Cortex of kidney (tissue), 1 donor: ENCODE measurements at places on chromosomes 11 and 22.

DNA sequence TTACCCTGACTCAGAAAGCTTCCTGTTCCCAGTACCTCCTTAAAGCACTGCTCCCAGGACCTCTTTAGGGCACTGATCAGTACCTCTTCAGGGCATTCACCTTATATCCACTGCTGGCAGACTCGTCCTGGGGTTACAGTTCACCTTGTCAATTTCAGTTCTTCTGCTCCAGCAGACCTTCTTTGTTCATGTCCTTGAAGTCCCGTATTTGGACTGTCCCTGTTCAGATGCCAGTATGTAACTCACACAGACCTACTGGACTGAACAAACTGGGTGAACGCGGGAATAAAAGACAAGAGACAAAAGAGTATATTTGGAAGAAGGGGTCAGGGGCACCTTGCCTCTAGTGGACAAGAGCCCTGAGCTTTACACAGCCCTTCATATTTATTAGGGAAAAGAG is 31.8 kb upstream of the NCAM1 start:
- DNase-seq: no peak

GRCh38 chr22:49934160-49934890 is 15.9 kb downstream of the CRELD2 start:
- DNase-seq: no peak

DNA sequence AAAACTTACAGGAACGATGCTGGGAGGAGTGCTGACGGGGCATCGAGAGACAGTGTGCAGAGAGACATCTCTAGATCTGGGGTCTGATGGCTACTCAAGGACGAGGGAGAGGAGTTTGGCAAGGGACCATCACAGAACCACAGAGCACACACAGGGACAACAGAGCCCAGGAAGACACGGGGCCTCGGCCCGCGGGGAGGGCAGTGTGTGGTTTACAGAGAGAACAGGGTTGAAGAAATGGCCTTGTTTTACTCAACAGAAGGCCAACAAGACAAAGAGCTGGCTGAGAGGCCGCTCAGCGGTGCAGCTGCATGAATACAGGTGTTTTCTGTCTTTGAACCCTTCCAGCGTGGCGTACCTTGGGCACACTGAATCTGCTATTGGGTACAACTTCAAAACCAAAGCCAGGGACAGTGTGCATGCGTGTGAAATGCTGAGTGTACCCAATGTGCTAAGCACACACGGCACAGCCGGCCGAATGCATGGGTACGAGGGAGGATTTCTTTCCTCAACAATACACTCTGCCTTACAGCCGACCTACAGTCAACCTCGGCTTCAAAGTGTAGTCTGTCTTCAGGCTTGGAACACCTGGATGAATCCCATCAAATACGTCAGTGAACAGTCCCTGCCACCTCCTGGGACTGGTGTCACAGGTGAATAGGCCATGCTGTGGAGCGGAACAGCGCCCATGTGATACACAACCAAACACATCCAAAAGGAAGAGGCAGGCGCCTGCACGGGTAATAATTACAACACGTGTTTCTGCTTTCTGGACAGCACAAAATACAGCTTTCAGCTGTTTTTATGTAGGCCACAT is 20.7 kb upstream of the BID start:
- DNase-seq: no peak

DNA sequence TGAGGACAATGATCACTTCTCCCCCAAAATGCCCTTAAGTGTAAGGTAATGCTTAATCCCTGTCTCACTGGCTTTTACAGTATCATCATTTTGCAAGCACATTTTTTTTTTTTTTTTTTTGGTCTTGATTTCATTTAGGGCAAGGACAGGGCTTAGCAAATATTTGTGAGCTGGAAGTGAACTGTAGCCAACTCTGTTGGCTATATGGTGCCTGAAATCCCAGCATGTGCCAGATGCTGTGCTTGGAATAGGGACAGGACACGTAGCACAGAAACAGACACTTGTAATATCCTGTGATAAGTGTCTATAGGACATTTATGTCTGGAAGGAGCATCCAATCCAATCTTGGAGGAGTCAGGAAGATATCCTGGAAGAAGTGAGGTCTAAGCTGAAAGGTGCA is 198.3 kb downstream of the NAV2 start:
- DNase-seq: no peak

- DNase-seq: no peak
Measured at GRCh38 chr22:20315337-20316216, 4.3 kb downstream of the DGCR6L start.

- DNase-seq: no peak
Measured at GRCh38 chr11:86117712-86118063, 48.8 kb upstream of the PICALM start.

DNA sequence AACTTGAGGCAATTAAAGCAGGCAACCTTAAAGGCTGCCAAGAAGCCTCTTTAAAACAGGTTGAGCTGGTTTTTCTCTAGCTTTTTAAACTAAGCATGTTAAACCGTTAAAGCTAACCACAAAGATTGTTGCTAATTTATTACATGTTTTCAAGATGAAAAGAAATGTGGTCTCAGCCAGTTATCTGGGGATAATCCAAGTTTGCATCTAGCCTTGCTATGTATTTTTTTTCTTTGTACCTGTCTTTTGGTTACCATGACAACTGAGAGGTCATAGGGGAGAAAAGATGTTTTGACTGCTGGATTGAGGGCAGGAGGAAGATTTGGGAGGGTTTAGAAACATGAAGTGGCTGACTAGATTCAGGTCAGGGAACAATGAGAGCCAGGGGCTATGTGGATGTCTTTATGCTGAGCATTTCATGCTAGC is 19.2 kb upstream of the PGM2L1 start:
- DNase-seq: no peak

- no peak for DNase-seq
Measured at GRCh38 chr22:50425179-50425916, 49.5 kb downstream of the SBF1 start.

- DNase-seq: no peak
Measured at GRCh38 chr11:108388576-108388975, 78.8 kb downstream of the C11orf65 start.

- DNase-seq: no peak
Measured at GRCh38 chr11:2748814-2749554, 49.2 kb upstream of the KCNQ1OT1 start.

GRCh38 chr11:127066401-127067090 is 66.0 kb upstream of the KIRREL3 start:
- no peak for DNase-seq

- DNase-seq: no peak
Measured at GRCh38 chr11:63906585-63906984, 10.4 kb downstream of the RCOR2 start.

DNA sequence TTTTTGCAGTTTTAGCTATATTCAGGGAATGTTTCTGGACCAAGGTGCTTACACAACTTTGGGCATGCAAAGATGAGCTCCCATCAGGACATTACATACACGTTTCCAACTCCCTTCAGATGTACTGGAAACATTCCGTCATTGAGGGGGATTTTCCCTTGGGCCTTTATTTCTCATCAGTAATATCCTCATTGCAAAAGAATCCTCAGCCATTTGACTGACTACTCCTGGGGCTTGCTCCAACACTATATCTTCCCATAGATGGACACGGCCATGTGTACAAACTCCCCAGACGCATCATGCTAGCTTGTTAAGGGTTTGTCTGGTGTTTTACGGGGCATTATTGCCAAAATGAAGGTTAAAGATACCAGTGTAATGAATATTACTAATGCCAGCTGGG is 59.3 kb upstream of the NUP160 start:
- no peak for DNase-seq

- no peak for DNase-seq
Measured at GRCh38 chr11:18731949-18732821, 6.2 kb upstream of the IGSF22 start.

GRCh38 chr11:121661880-121662486 is 209.2 kb upstream of the SORL1-AS1 start:
- DNase-seq: no peak

DNA sequence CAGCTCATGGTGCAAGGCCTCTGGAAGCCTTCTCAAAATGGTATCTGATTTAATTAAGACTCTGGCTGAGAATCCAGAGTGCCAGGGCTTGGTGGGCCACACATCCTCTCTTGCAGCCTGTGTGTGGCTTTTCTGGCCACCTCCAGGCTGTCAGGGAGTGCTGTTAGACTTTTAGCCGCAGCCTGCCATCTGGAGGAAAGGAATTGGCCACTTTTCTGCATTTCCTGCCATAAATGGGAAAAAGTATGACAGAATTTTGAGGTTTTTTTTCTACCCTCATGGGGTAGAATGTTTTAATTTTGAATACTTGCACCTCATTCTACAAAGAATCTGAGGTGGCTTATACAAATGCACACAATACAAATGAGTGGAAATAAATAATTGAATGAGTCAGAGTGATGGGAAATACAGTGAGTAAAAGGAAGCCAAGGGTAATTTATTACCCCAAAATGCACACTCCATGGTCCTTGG is 218.4 kb downstream of the ADAMTS15 start:
- DNase-seq: no peak

- DNase-seq: no peak
Measured at GRCh38 chr11:124752471-124753102, 532 bp upstream of the VSIG2 start.

GRCh38 chr22:38706101-38706900 is 557 bp downstream of the GTPBP1 start:
- DNase-seq: no peak

DNA sequence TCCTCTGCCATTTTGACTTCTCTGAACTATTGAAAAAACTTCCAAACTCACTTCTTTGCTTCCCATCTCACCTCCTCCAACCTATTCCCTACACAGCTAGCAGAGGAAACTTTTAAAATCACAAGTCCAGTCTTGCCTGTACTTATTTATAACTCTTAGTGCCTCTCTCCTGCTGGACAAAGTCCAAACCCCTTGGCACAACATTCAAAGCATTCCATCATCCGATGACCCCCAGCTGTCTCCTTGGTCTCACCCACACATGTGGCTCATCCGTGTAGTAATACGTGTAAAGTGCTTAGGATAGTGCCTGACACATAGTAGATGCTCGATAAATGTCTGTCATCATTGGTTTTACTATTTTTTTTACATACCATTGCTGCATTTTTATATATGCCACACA is 101.4 kb downstream of the PARVA start:
- DNase-seq: no peak

DNA sequence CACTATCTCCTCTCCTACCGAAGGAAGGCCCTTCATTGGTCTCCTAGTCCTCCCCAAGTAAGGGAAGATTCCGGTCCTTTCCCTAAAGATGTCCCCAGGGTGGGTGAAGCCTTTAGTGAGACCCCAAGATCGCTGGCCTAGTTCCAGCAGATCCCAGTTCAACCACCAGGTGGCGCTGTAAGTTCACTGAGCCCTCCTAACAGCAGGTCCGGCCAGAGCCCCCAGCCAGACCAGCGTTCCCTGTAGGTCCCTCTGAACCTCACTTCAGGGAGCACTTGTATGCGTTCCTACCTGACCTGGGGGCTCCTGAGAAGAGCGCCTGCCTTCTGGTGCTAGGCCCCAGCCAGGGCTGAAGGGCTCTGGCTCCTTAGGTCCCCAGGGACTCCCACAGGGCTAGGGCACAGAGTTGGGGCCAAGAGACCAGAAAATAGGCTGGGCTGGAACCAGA is 38.1 kb downstream of the LMO1 start:
- DNase-seq: no peak

- no peak for DNase-seq
Measured at GRCh38 chr11:31957674-31958073, 133.2 kb upstream of the RCN1 start.

DNA sequence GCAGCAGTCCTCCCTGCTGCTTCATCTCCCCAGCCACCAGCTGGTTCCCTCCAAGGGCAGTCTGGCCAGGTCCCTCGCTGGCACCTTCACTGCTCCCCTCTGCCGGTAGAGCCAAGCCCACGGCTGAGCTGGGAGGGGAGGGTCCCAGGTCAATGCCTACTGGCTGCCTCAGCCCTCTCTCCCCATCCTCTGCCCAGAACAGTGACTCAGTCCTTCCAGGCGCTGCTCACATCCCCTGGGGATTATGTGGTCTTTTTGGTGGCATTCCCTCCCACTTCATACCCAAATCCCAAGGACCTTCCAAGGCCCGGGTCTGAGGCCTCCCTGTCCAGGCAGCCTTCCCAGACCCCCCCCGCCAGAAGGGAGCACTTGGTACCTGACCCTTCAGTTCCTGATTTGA is 44.9 kb downstream of the WNT7B start:
- no peak for DNase-seq

DNA sequence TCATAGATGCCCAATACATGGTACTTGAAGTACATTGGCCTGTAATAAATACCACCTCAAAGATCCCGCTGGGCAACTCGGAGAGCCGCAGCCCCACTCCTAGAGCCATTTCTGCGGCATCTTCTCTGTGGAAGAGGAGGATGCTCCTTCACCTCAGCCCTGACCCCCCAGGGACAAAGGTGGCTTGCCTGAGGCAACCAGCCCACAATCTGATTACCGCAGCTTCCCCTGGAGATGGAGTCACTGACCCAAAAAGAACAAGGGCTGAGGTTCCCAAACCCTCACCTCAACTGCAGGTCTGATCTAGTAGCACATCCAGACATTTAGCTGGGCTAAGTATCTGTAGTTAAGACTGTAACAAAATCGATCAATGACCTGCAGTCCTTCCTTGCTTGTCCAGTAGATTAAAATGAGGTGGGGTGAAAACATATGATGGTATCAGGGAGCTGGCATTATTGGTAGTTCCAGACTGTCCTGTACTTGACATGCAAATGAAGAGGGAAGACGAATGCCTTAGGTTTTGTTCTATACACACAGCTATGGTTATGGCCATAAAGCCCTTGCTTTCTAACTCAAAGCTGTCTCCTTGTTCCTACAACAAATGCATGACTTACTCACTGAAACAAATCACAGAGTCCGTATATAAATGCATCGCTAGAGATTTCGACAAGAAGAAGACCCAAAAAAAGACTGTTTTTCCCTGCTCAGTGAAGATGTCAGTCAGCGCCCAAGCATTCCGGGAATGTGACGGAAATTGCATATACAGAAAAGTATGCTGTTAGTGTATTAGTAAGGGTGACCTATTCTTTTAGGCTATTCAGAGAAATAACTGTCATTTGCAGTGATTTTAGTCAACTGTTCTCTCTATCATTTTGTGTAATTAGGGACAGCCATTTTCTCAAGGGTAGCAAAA is 33.7 kb downstream of the C11orf71 start:
- no peak for DNase-seq

- no peak for DNase-seq
Measured at GRCh38 chr11:11039208-11039965, 181.5 kb upstream of the ZBED5 start.

GRCh38 chr11:34536056-34536455 is 22.5 kb upstream of the ELF5 start:
- no peak for DNase-seq

- DNase-seq: no peak
Measured at GRCh38 chr11:13963949-13964770, 1.6 kb downstream of the SPON1 start.

DNA sequence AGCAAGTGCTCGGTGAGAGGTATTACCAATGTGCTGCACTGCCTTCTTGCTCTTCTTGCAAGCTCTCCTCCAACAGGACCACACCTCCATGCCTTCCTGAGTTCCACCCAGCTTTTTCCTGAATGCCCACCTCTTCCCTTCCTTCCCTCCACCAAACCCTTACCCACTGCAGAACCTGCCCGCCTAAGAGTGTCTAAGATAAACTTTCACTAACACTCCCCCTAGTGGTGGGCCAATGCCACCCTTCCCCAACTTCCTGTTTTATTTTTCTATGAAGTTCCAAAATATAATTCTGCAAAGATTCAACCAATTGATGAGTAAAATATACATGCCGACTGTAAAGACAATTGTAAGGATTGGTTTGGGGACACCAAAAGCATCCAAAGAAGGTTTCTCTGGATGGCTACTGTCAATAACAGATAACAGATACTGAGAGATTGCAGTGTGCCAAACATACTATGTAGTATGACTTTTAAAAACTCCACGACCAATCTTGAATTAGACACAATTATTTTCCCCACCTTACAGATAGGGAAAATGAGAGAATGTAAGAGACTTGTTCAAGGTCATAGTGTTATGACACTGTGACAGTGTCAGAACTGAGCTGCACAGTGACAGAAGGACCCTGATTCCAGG is 38.6 kb upstream of the BMAL1 start:
- no peak for DNase-seq
